Forelimb muscle (tissue), 1 donor: ENCODE measurements at places on chromosomes 12 and 14. TPM values are rescaled to one million over a fixed set of nuclear protein-coding genes. Genes with fewer than 3 reads are reported as not detected.

The ENDOU gene
- 0.71 TPM for polyA plus RNA-seq

The GLT1D1 gene
- 1.6 TPM for polyA plus RNA-seq

The PSMB5 gene
- 226 TPM for polyA plus RNA-seq

The OAS3 gene
- 5.1 TPM for polyA plus RNA-seq

The WDHD1 gene
- polyA plus RNA-seq: 6.2 TPM

The TNS2 gene
- polyA plus RNA-seq: 97.9 TPM

- DNase-seq: no peak
Observed at GRCh38 chr12:101870925-101871324, 6.5 kb upstream of the DRAM1 start.

DNA sequence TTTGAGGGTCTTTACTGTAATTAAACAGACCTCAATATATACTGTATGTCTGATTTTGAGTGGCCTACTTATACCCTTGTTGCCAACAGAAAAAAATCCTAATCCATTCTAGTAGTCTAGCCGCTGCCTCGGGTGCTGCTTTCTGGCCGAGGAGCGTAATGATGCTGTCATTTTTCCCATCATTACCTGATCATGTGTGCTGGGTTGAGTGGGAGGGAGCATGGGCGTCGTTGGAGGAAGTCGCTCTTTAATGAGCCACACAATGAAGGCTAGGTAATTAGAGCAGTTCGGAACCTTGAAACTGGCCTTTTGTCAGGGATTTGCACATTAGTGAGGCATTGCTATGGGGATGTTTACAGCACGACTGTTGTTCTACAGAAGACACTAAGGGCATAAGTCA is 76.1 kb upstream of the RFX4 start:
- DNase-seq: no peak

GRCh38 chr14:105346200-105346533 is 31.6 kb downstream of the PACS2 start:
- no peak for DNase-seq

DNA sequence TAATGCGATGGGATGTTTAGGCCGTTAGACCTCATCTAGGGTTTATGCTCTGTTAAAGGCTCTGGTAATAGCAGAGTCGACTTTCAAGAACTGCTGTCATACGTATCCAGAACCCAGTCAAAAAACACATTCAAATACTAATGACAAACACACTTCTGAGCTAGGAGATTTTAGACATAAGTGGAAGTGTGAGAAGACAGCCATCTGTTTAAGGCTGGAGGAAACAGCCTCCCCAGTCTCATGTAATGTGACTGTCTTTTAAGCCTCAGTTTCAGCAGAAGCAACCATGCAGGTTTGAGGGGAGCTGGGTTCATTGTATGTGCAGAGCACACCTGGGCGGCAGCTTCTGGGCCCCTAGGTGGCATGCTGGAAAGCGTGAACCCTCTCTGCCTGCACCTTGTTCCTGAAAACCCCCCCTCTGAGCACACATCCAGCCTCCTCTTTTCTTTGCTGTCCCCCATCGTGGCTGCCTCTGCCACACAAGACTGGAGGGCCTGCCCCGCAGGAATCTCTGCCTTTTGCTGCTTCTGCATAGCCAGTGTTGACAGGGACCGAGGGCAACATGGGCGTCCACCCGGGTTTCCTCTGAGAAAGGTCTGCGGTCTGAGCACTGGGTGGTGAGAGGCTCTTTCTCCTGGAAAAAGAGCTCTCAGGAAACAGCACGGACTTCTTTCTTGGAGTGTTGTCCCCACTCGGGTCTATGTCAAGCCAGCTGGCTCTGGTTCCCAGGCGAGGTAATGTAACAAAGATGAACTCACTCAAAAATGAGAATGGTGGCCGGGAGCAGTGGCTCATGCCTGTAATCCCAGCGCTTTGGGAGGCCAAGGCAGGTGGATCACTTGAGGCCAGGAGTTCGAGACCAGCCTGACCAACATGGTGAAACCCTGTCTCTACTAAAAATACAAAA is 11.6 kb downstream of the WNT5B start:
- no peak for DNase-seq

GRCh38 chr12:67068761-67069450 is 200.3 kb upstream of the CAND1 start:
- no peak for DNase-seq

DNA sequence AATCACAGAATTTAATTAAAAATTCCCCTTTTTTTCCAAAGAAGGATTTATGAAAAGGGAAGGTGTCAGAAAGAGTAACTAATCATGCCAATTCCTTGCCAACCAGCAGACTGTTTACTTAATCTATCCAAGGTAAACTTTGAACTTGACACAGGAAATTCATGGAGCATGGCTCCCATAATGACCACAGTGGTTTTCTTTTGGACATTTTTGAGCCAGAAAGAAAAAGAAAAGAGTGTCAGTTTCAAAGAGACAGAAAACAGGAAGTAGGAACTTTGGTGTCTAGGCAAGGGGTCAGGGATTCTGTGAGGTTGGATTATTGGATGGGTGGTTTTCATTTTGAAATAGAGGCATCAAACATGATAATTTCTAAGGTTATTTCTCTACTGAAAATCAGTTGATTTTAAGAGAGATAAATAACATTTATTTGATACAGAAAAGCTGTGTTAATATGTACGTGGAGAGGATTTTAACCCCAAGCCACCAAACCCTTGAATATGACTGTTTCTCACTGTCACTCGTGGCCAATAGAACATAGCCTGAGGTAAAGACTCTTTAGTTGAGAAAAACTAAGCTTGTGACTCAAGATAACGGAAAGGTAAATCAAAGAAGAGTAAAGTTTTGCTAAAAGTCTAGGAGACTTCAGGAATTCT is 196.1 kb downstream of the TTC6 start:
- DNase-seq: no peak

DNA sequence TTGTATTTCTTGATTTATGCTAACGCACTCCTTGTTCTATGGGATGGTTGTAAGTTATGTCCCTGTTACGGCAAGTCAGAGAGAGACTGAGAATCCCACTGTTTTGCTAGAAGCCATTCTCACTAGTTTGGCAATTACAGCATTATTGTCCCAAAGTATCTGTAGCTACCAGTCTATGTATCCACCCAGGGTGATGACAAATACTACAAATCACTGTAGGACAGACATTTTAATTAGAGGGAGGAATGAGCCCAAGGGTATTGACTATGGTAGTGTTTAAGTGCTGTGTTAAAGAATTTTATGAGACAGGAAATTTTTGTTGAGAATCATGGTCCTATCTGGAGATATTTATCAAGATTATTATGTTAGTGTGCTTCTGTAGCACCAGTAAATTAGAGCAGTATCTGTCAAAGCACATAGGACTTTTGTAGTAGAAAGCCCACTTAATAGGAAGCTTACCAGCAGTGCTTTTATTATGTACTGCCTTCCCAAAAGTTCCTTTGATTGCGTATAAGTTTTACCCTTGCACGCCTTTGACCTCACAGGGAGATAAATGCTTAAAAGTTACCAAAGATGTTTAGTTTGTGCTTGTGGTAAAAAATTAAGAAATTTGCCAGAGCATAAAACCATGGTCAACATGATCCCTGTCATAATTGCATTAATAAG is 10.7 kb downstream of the PRKCH start:
- DNase-seq: no peak

DNA sequence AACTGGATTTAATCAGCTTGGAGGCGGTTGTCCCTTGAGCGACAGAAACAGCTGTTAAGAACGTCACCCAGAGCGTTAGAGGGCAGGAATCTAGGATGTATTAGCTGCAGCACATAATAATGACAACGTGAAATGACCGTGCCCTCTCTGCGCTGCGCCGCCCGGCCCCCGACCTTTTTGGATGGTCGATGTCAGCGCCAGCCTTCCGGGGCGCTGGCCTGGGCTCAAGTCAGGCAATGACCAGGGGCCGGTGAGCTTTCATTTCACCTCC is 427 bp upstream of the TMEM120B start:
- peak; percentile 72 for DNase-seq

DNA sequence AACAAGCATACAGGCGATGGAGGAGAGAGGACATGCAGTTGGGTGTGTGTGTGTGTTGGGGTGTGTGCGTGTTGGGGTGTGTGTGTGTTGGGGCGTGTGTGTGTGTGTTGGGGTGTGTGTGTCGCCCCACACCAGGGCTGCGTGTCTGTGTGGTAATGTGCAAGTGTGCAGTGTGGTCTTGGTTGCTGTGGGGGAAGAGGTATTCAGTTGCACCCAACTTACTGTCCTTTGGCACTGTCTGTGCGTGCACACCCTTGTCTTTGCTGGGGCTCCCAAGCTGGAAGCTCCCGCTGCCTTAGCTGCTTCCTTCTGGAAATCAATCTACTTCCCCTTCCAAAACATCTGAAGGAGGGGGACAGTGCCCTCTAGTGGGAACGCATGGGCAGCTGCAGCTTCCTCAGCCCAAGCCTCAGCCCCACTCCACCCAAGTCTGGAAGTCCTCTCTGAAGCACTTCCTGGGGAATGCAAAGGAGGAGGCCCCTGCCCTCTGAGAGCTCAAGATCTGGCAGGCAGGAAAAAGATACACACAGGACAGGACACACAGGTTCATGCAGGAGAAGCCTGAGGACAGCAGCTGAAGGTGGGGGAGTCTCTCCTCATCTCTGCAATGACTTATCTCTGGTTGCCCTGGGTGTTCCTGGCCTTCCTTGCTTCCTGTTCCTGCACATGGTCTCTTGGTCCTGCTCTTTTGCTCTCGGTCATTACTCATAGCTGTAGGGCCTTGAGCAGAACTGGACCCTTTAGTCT is 13.1 kb downstream of the ASIC1 start:
- peak; percentile 72 for DNase-seq

DNA sequence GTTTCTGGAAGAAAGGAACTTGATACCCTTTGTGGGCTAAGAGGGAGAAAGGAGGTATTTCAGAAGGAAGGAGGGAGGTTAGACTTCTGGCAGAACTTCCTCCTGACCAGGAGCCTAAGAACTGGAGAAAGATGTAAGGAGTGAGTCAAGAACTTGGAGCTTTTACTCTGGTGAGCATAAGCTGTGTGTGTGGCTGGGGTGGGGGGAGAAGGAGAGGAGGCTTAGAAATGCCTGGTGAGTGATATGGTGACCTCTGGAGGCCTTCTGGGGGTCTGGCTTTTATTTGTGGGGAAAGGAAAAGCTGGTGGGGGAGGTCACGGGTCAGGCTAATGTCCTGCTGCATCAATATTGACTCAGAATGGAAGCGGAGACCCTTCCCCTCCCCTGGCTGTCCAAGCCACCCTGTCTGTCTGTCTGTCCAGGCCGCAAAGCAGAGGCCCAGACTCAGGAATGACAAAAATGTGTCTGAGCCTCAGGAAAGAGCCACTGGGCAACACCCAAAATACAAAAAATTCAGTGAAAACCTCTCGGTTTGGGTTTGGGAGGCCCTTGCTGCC is 4.8 kb downstream of the LRP1 start:
- DNase-seq: no peak

DNA sequence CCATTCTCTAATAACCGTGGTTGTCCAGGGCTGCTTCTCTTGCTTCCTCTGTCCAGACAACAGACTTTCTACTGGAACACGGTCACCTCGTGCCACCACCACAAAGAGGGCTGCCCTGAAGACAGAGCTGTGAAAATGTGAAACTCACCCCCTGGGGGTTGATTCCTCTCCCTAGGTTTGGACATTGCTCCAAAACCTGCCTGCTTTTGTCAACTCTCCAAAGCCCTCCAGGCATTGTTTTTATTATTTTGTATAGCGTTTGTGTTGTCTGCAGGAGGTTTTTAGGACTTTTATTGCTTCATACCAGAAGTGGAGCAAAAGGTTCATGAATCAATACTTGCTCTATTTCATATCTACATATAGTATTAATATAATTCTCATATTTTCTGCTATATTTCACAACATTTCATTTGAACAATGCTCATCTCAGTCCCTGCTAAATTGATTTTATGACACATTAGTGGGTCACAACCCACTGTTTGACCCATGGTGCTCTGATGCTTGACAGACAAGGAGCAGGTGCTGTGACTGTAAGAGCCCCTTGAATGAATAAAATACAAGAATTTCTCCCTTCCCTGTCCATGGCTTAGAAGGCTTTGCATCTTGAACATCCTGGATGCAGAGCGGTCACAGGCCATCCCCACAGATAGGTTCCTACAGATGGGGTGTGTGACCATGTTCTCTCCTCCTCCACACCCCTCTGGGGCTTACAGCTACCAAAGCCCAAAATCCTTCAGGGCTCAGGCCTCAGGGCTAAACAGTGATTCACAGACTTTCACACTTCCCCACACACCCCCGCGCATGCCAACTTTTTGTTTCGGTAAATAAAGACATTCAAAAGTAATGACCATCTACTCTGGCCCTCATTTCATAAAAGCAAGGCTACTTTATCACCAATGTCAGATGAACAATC is 20.6 kb upstream of the EML1 start:
- no peak for DNase-seq
